IMR-90 (cell line): ENCODE measurements at places on chromosomes 6 and 20. TPM values are rescaled to one million over a fixed set of nuclear protein-coding genes. Genes with fewer than 3 reads are reported as not detected.

Gene LPA
- polyA plus RNA-seq, result not detected in 2 replicates

Gene DDX27
- polyA plus RNA-seq, result 36.7 and 44.5 TPM in 2 replicates

Gene PDE10A
- polyA plus RNA-seq, result 3.4 and 3.9 TPM in 2 replicates

Gene HDGFL1
- polyA plus RNA-seq, result not detected in 2 replicates

Gene MATN4
- polyA plus RNA-seq, result 0.12 and 0.13 TPM in 2 replicates

Gene BANF2
- polyA plus RNA-seq, result not detected in 2 replicates

Gene THBS2
- polyA plus RNA-seq, result 97.3 and 106 TPM in 2 replicates

Gene ZBP1
- not detected in 2 replicates for polyA plus RNA-seq

GRCh38 chr6:134233180-134233955 lies 84.5 kb downstream of the SGK1 start:
- DNase-seq, result no peak
- no peak overlapping the region for H3K4me3 ChIP-seq
- peaks cover 5% of the 10 kb centered on the region; the same call in 1 of the 2 replicates for H3K4me1 ChIP-seq
- no peaks in the 10 kb centered on the region for H3K27me3 ChIP-seq

DNA sequence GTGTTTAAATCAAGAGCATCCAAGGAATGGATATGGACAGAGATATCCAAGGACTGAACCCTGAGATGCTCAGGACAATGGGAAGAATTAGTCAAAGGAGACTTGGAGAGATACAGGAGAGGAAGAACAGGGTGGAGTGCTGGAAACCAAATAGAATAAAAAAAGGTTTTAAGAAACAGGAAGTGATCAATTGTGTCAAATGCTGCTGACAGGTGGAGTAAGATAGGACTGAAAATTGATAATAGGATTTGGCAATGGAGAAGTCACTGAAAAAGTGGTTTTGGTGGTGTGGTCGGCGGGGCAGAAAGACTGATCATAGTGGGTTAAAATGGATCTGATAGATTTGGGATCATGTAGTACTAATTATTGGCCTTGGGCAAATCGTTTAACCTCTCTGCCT lies 37.9 kb upstream of the PNRC1 start:
- DNase-seq, result no peak
- peaks cover 3% of the 10 kb centered on the region; the same call in 1 of the 2 replicates for H3K4me1 ChIP-seq
- no peaks in the 10 kb centered on the region for H3K36me3 ChIP-seq
- no peak overlapping the region for H3K4me3 ChIP-seq

DNA sequence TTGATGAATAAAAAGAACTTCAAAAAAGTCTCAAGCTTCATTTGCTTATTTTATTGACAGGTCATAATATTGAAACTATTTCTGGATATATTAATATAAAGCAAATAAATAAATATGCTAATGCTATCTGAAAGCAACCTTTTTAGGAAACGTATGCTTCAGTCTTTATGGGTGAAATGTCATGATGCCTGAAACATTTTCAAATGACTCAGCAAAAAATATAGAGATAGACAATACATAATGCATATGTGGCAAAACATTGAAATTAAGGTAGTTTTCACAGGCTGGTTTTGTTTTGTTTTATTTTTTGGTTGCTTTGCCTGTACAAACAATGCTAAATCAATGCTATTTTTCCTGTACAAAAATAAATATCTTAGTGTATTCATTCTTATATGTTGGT lies 194.4 kb upstream of the PLCB4 start:
- no peaks in the 10 kb centered on the region for H3K36me3 ChIP-seq
- DNase-seq, result no peak
- H3K4me3 ChIP-seq, result no peak overlapping the region
- H3K27me3 ChIP-seq, result no peaks in the 10 kb centered on the region
- H3K27ac ChIP-seq, result no peak overlapping the region
- no peaks in the 10 kb centered on the region for H3K4me1 ChIP-seq

- DNase-seq, result no peak
- no peak overlapping the region for H3K27ac ChIP-seq
- no peaks in the 10 kb centered on the region for H3K4me1 ChIP-seq
- no peaks in the 10 kb centered on the region for H3K27me3 ChIP-seq
Measured at GRCh38 chr6:91031581-91031980, 444.7 kb upstream of the MAP3K7 start.

DNA sequence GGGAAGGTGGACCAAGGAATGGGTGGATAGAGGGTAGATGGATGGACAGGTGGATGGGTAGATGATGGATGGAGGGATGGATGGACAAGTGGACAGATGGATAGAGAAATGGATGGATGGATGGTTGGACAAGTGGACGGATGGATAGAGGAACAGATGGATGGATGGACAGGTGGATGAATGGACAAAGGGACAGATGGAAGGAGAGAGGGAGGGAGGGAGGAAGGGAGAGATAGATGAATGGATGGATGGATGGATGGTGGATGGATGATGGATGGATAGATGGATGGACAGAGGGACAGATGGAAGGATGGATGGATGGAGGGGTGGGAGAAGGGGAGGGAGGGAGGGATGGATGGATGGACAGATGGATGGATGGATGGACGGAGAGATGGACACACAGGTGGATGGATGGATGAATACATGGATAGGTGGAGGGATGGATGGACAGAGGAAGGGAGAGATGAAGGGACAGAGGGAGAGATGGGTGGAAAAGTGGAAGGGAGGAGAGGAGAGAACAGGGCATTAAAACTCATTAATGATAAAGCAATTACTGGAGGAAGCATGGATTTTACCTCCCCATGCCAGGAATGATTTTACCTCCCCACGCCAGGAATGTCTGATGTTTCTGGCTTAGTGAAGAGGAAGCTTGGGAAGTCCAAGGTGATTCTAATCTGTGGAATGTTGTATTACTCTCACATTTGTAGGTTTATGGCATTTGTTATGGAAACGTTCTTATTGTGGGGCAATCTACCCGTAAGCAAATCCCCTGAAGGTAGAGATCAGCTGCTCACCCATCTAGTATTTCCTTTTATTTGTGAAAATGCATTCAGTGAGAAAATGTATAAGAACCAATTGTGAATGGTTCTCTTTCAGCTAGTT lies 383.3 kb downstream of the TAF4 start:
- no peaks in the 10 kb centered on the region for H3K36me3 ChIP-seq
- no peaks in the 10 kb centered on the region; the same call in 1 of the 2 replicates for H3K27me3 ChIP-seq
- no peak for DNase-seq
- H3K4me3 ChIP-seq, result no peak overlapping the region
- H3K4me1 ChIP-seq, result no peaks in the 10 kb centered on the region
- no peak overlapping the region for H3K27ac ChIP-seq

DNA sequence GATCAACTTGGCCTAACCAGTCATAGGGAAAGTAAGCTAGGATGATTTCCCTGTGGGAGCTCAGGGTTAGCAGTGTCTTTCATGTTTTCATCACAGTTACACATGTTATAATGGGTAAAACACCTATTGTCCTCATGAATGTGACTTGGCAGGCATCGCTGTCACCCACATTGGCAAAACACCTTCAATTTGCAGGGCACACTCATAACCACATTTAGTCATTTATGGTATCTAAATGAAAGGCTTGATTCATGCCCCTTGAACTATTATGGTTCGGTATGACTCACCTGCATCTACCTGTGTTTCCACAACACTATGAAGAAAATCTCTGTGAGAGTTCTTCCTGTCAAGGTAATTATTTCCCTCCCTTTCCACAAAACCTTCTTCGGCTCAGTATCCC lies 49.2 kb downstream of the FRK start:
- peak overlapping the region; percentile 67; the same call in 1 of the 2 replicates for H3K27ac ChIP-seq
- no peaks in the 10 kb centered on the region for H3K27me3 ChIP-seq
- no peak overlapping the region for H3K4me3 ChIP-seq
- H3K36me3 ChIP-seq, result no peaks in the 10 kb centered on the region
- no peak for DNase-seq

DNA sequence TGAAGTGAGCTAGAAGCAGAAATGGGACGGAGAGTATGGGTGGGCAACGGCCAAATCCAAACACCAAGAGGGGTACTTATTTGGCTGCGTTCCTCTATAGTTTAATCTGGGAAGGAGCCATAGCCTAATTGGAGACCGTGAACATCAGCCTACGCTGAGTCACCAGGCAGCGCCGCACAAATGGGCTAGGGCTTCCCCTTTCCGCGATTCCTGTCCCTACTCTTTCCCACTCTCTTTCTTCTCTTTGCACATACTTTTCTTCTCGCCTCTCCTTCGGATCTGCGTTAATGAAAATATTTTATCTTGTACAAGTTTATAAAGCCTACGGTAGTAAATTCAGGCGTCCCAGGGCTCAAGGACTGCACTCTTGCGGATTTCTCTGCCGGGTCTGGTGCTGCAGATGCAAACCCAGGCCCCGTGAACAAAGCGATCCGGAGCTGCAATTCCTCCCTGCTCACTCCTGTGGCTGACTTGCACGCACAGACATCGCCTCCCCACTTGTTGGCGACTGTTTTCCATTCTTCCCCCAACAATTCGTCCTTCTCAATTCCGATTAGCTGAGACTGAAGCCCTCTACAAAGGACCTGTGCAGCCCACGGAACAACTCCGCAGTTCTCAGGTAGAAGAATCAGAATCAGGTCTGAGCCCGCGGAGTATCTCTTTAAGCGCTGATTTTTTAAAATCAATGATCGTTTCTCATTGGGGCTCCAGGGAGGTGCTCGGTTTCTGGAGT lies 4.2 kb upstream of the TBX18 start:
- peaks cover 76% of the 10 kb centered on the region for H3K27me3 ChIP-seq
- H3K27ac ChIP-seq, result no peak overlapping the region
- no peaks in the 10 kb centered on the region for H3K36me3 ChIP-seq
- DNase-seq, result no peak
- H3K4me1 ChIP-seq, result no peaks in the 10 kb centered on the region

- peak overlapping the region; percentile 47; the same call in 1 of the 2 replicates for H3K27ac ChIP-seq
- no peaks in the 10 kb centered on the region for H3K27me3 ChIP-seq
- H3K4me1 ChIP-seq, result peaks cover 44% of the 10 kb centered on the region
- peaks cover 3% of the 10 kb centered on the region for H3K36me3 ChIP-seq
Measured at GRCh38 chr6:158011478-158011920, 29.8 kb downstream of the SYNJ2 start.

DNA sequence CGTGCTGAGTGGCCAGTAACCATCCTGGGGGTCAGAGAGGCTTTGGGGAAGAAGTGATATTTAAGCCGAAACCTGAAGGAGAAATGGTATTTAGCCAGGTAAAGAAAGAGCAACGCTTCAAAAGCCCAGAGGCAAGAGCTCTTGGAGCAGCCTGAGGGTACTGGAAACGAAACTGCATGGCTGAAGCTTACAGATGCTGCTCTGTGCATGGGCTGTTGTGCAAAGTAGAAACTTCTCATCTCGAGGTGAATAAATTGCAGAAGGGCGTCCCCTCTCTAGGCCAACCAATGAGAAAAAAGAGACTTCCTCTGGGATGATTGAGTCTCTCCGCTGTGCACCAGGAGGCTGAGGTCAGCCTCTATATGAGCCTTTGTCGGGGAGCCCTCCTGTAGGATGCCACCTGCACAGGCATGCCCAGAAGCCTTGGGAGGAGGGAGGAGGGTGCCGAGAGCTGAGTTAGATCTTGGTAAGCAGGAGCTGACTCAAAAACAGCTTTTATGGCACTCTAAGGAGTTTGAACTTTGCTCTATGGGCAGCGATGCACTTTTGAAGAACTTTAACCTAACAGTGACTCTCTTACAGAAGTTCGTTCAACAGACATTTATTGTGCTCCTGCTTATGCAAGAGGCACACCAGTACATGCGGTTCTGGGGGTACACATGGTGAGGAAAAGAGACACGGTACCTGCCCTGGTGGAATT lies 61.6 kb upstream of the EDN1 start:
- no peaks in the 10 kb centered on the region for H3K27me3 ChIP-seq
- H3K4me3 ChIP-seq, result no peak overlapping the region
- H3K4me1 ChIP-seq, result 0 out of 2 replicates have a peak, but pooled peaks cover 1% of the 10 kb centered on the region
- no peak overlapping the region for H3K27ac ChIP-seq
- no peaks in the 10 kb centered on the region for H3K36me3 ChIP-seq

DNA sequence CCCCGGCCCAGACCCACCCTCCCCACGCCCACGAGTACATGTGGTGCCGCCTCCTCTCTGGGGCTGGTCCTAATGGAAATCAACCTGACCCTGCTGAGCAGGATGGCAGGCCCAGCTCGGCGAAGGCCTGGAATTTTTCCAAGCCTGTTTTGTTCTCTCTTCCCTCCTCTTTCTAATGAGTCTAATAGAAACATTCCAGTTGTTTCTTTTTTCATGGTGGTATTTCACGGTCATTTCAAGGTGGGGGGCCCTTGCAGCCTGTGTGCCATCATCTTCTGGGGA lies 16.6 kb downstream of the SMOC2 start:
- H3K4me3 ChIP-seq, result no peak overlapping the region
- DNase-seq, result no peak
- no peak overlapping the region for H3K27ac ChIP-seq

GRCh38 chr6:105872249-105872648 lies 213.9 kb upstream of the PRDM1 start:
- H3K27me3 ChIP-seq, result no peaks in the 10 kb centered on the region; the same call in 1 of the 2 replicates
- H3K27ac ChIP-seq, result no peak overlapping the region
- H3K4me1 ChIP-seq, result no peaks in the 10 kb centered on the region

DNA sequence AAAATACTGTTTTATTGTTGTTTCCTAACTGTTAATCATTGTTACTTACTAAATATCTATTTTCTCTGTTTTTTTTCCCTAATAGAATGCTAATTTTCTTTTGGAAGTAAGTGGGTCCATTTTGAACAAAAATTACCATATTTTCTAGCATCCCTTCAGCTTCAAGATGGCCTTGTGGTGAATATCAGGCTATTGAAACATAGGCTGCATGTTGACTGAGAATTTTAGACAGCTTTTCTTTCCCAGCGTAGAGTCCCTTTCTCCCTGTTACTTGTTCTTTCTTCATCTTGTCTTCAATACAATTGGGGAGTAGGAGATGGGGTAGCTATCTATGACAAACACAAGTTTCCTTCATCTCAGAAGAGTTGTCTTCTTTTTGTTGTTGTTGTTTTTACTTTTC lies 397.0 kb downstream of the DOK5 start:
- no peaks in the 10 kb centered on the region for H3K36me3 ChIP-seq
- H3K4me3 ChIP-seq, result no peak overlapping the region
- no peaks in the 10 kb centered on the region for H3K27me3 ChIP-seq
- no peaks in the 10 kb centered on the region for H3K4me1 ChIP-seq

DNA sequence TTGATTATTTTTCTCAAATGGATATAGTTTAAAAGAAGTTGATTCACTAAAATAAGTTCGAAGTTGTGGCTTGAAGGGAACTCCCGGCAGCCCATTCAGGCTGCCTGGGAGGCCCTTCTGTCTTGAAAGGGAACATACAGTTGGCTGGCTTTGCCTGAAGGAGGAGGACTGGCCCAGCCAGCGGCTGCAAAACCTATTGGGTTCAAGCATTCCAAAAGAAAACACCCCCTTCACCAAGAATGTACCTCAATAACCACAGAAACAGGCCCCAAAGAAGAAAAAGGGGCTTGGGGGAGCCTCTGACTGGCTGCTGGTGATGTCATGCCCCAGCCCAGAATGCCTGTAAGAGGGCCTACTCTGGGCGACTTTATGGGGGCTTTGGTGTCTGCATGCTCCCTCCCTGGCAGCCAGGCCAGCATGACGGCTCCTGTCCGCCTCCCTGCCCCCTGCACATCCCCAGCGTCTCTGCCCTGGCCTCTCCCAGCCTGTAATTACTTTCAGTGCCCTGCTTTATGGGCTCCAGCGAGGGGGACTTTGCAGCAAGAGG lies 36.5 kb downstream of the MAFB start:
- no peak overlapping the region for H3K4me3 ChIP-seq
- no peak overlapping the region for H3K27ac ChIP-seq
- DNase-seq, result no peak
- H3K4me1 ChIP-seq, result no peaks in the 10 kb centered on the region
